GM12865 (cell line): ENCODE measurements at places on chromosomes 12 and 14.

DNA sequence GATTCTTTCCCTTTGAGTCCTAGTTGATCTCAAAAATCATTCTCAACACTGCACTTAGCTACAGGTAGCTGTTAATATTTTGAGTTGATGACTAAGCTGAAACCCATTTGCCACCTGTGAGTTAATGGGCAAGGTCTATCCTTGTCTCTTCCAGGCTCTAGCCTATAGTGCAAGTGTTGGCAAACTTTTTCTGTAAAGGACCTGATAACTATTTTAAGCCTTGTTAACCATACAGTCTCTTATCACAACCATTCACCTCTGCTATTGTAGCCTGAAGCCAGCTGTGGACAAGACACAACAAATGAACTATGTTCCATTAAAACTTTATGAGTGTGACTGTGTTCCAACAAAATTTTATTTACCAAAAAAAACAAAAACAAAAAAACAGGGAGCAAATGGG is 19.4 kb downstream of the RAP1B start:
- no peak for DNase-seq

DNA sequence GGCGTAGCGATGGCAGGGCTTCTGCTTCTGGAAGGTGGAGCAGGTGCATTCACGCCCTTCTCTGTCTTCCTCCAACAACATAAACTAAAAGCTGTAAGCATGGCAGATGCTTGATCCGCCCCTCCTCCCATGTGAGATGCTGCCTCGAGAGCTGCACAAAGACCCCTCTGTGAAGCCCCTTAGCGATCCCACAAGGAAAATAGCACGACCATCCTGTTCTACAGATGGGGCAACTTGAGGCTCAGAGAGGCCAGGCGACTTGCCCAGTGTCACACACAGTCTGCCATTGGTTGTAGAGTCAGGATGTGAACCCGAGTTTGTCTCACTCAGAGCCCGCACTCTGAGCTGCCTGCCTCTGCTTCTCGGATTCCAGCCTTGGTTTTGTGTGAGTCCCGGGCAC is 144.4 kb downstream of the SCARB1 start:
- DNase-seq = no peak

DNA sequence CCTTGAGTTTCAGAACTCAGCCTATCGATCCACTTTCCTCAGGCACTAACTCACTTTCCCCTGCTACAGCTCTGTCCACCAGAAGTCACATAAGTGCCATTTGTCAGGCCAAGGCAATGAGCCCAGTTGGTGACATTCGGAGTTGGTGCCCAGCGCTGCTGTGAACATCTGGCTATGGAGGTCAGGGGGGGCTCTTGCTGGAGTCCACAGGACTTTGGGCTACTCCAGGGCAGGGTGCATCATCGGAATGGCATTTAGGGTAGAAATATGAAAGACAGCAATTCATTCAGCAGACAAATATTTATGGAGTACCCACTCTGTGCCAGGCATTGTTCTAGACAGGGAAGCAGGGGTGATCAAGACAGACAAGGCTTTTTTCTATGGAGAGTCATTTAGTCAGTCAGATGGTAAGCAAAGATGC is 1.5 kb upstream of the PPP1CC start:
- no peak for DNase-seq

GRCh38 chr14:100610511-100611217 is 23.4 kb upstream of the BEGAIN start:
- DNase-seq = no peak

GRCh38 chr14:24814944-24815343 is 181.0 kb upstream of the GZMB start:
- no peak for DNase-seq

DNA sequence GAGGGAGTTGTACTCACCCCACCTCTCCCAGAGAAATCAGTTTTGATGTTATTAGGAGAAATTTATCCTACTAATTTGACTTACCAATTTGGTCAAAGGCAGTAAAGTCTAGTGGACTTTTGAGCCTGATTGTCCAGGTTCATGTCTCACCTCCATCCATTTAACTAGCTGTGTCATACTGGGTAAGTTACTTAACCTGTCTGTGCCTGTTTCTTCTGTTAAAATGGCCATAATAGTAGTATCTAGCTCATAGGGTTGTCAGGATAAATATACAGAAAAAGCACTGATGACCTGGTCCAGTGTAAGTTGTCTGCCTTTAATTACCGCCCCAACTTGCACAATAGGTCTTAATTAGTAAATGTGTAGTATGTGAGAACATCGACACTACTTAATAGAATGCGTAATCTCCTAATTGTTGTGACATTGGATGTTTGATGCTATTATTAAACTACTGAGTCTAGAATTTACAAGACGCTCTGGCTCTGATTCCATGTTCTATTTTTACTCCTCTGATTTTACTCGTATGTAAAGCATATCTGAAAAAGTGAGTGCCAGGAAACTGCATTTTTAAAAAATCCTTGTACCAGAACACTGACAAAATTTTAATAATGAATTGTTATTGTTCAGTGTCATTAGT is 1.5 kb downstream of the RAB21 start:
- no peak for DNase-seq

DNA sequence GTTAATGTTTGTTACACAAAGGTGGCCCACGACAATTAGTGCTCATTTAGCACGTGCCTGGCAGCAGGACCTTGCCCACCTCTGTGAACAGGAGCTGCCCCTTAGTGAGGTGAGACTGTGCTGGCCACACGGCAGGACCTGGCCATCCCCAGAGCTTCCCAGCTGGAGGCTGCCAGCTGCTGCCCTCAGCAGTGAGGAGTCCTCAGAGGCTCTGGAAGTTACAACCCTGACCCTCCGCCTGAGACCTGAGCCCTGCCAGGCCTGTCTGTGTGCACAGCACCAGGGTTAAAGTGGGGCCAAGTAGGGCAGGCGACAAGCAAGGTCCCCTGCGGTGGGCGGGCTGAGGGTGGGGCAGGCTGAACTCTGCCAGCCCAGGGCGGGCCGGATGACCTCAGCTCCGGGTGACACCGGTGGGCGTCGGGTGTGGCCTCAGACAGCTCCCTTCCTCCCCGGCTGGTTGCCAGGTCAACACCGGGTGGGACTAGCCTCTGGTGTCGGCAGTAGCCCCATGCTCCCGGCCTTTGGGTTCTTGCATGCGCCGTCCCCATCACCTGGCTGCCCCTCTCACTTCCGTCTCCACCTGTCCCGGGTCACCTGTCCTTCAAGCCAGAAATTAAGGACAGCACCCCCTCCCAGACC is 9.2 kb upstream of the LBHD2 start:
- DNase-seq = peak; percentile 24

DNA sequence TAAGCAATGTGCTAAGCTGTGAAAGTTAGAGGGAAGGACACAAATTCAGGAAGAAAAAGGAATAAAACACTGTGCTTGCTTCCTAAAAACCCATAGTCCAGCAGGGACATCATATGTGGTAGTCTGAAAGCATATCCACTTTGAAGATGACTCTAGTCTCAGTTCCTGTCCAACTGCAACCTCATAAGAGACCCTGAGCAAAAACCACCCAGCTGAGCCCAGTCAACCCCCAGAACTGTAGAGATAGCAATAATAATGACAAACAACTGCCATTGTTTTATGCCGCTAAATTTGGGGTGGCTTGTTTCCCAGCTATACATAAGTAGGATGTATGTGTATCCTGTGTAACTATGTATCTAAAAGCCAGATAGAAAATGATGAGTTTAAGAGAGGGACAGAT is 3.9 kb upstream of the SERPINA4 start:
- DNase-seq = no peak

- no peak for DNase-seq
Observed at GRCh38 chr14:64698903-64699302, 5.3 kb upstream of the PLEKHG3 start.

DNA sequence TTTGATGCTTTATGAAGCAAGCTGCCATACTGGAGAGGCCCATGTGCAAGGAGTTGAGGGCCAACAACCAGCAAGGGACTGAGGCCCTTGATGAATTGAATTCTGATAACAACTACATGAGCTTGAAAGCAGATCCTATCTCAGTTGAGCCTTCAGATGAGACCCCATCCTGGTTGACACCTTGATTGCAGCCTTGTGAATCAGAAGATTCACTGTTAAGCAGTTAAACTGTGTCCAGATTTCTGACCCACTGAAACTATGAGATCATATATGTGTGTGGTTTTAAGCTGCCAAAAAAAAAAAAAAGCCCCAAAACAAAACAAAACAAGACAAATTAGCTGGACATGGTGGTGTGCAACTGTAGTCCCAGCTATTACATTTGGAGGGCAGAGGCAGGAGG is 42.1 kb downstream of the GPR19 start:
- DNase-seq = peak; percentile 49

- no peak for DNase-seq
Observed at GRCh38 chr12:58629376-58629775, 290.9 kb downstream of the LRIG3 start.

DNA sequence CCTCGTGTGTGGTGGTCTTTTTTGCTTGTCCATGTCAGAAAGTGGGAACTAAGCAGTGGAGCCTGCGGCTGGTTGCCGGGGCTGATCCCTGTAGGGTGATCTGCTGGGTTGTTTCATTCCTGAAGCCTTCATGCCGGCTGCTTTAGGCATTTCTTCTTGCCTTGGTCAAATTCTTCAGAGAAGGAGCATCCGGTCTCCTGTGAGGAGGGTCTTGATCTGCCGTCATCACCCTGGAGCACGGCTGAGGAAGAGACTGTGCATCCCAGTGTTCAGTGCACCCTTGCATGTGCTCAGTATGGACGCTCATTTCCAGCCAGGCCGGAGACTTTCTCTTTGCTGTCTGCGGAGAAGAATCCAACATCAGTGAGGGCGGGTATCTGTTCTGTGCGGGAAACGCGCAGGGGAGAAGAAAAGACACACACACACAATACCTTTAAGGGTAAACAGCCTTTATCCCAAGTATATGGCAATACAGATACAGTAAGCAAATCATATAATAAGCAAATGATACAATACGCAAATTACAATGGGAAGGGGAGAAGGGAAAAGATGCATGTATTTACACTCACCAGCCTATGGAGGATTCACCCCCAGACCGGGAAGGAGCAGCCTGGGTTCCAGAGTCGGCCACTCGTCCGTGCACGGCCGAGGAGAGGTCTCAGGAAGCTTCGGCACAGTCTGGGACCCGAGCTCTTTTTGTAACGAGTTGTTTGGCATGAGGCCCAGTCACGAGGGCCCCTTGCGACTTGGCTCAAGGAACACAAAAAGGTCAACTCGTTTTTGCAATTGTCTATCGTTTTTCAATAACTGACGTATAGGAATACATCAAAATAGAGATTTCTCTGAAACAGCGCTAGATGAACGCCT is 1366.8 kb upstream of the TMEM132C start:
- no peak for DNase-seq

GRCh38 chr14:103833711-103834110 is 13.7 kb downstream of the PPP1R13B start:
- no peak for DNase-seq

DNA sequence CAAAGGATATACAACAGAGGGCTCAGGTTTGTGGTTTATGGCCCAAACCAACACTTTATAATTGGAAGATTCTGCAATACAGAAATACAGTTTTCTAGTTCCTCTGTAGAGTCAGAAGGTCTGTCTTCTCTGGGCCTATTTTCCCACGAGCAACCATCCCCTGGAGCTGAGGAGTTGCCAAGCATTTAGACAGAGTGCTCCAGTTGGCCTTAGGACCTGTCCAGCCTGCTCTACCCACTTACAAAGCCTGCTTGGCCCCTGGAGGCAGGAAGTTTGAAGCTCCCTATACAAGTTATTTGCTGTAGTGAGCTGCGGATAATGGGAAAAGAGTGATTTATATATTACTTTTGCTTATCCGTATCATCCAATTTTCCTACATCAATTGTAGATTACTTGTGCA is 60.8 kb upstream of the HSPB8 start:
- no peak for DNase-seq

DNA sequence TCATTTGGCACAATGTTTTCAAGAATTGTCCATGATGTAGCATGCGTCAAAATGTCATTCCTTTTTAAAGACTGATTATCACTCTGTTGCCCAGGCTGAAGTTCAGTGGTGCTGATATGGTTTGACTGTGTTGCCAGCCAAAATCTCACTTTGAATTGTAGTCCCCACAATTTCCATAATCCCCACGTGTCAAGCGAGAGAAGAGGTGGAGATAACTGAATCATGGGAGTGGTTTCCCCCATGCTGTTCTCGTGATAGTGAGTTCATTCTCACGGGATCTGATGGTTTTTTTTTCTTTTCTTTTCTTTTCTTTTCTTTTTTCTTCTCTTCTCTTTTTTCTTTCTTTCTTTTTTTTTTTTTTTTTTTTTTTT is 21.8 kb upstream of the LRRK2 start:
- no peak for DNase-seq

- DNase-seq = no peak
Observed at GRCh38 chr12:41067941-41068645, 120.0 kb upstream of the PDZRN4 start.

GRCh38 chr12:11412731-11413130 is 17.4 kb upstream of the PRB2 start:
- no peak for DNase-seq

DNA sequence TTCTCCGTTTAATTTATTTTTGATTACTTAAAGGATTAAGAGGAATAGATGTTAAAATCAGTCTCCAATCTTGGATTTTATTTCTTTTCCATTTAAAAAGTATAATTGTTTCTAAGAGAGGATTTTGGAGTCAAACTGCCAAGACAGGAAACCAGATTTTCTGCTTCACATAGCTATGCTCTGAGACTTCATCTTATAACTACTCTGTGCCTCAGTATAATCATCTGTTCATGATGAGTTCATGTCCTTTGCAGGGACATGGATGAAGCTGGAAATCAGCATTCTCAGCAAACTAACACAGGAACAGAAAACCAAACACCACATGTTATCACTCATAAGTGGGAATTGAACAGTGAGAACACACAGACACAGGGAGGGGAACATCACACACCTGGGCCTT is 9.0 kb upstream of the TAS2R31 start:
- no peak for DNase-seq

DNA sequence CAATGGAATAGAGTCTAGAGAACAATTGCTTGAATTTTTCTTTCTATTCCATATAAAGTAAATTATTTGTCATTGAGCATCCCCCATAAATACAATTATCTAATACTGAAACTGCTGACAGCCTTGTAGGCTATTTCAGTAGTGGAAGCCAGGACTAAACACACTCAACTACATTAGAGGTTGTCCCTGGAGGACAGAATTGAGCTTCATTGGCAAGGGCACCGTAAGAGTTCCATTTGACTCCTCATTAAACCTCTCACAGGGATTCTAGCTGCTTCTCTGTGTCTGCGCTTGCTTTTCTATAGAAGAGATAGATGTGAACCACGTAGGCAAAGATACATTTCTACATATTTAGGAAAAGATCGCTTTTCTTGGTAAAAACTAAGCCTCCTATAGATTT is 3.5 kb upstream of the PTPRO start:
- no peak for DNase-seq

DNA sequence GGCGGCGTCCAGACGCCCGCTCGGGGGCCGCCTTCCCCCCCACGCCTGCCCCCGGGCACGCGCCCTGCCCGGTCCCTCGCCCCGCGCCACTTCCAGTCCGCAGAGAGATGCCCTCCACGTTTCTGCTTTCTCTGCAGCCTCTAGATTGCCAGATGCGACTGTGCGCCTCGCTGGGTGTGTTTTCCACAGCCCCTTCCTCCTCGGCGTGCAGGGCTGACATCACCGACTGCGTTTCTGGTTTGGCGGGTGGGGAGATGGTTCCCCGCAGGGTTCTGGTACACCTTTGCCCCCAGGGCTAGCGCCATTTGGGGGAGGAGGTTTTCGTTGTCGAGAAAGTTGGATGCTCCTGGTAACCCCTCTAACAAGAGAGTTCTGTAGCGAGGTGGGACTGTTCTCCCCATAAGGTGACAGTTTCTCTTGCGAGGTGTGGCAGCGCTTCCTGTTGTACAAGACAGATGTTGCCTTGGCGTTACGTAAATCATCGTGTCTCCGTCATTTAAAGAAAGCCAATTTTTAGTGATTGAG is 1.5 kb downstream of the CALM1 start:
- DNase-seq = peak; percentile 62
